Ovary (tissue), 10 donors: ENCODE measurements at places on chromosomes 6 and 20. TPM values are rescaled to one million over a fixed set of nuclear protein-coding genes. Genes with fewer than 3 reads are reported as not detected.

Gene GFRA4
- not detected for total RNA-seq

Gene EFCAB8
- not detected for total RNA-seq

Gene XKR7
- total RNA-seq, result not detected

Gene RBM24
- total RNA-seq, result 2.0 TPM

Gene PHACTR2
- 47.9 TPM for total RNA-seq

Gene REM1
- total RNA-seq, result 2.6 TPM

Gene PDE7B
- total RNA-seq, result 17.4 TPM

Gene SRMS
- total RNA-seq, result not detected

- H3K27ac ChIP-seq, result no peak overlapping the region
- no peaks in the 10 kb centered on the region for H3K4me1 ChIP-seq
- H3K4me3 ChIP-seq, result no peak overlapping the region
- H3K27me3 ChIP-seq, result no peaks in the 10 kb centered on the region
Observed at GRCh38 chr6:166928644-166929541, 27.5 kb downstream of the RNASET2 start.

GRCh38 chr20:10521068-10521831 lies 86.1 kb downstream of the SLX4IP start:
- no peaks in the 10 kb centered on the region for H3K36me3 ChIP-seq
- peaks cover 3% of the 10 kb centered on the region for H3K4me1 ChIP-seq
- H3K27me3 ChIP-seq, result no peaks in the 10 kb centered on the region
- no peak overlapping the region for H3K4me3 ChIP-seq

- no peak overlapping the region for H3K27ac ChIP-seq
- H3K4me1 ChIP-seq, result no peaks in the 10 kb centered on the region
- no peak overlapping the region for H3K4me3 ChIP-seq
- H3K36me3 ChIP-seq, result no peaks in the 10 kb centered on the region
- DNase-seq, result no peak
Observed at GRCh38 chr6:7042654-7043545, 64.9 kb upstream of the RREB1 start.

- no peaks in the 10 kb centered on the region for H3K36me3 ChIP-seq
- H3K4me1 ChIP-seq, result no peaks in the 10 kb centered on the region
- no peaks in the 10 kb centered on the region for H3K27me3 ChIP-seq
- H3K27ac ChIP-seq, result no peak overlapping the region
Observed at GRCh38 chr6:39543095-39543494, 182.1 kb downstream of the KIF6 start.

DNA sequence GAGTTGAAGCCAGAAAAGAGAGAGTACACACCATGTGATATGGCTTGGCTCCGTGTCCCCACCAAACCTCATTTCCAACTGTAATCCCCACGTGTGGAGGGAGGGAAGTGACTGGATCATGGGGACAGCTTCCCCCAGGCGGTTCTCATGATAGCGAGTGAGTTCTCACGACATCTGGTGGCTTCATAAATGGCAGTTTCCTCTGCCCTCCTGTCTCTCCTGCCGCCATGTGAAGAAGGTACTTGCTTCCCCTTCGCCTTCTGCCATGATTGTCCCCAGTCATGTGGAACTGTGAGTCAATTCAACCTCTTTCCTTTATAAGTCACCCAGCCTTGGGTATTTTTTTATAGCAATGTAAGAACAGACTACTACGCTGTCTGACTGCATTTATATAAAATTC lies 40.3 kb downstream of the TAF4 start:
- H3K27ac ChIP-seq, result no peak overlapping the region
- no peak overlapping the region for H3K4me3 ChIP-seq
- peak; percentile 21 for DNase-seq
- H3K4me1 ChIP-seq, result peaks cover 24% of the 10 kb centered on the region
- no peaks in the 10 kb centered on the region for H3K27me3 ChIP-seq
- H3K36me3 ChIP-seq, result no peaks in the 10 kb centered on the region

DNA sequence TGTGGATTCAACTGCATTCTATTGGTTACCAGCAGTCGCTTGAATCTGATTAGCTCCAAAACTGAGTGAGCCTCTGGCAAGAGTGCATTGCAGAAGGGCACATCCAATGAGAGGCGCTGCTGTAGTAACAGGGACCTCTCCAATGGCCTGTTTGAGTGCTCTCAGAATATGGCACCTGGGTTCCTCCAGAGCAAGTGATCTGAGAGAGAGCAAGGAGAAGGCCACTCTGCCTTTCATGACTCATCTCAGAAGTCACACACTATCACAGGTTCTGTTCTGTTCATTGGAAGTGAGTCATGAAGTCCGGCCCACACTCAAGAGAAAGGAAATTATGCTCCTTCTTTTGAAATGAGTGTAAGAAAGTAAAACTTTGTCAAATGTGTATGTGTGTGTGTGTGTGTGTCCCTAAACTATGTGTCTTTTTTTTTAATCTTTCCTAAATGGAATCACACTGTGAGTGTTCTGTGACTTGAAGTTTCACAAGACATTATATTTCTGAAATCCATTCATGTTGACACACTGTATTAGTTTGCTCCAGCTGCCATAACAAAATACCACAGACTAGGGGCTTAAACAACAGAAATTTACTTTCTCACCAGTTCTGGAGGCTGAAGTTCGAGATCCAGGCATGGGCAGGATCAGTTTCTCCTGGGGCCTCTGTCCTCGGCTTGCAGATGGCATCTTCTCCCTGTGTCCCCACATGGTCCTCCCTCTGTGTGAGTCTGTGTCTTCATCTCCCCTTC lies 138.3 kb upstream of the CDYL start:
- H3K4me1 ChIP-seq, result no peaks in the 10 kb centered on the region
- no peaks in the 10 kb centered on the region for H3K36me3 ChIP-seq
- no peaks in the 10 kb centered on the region for H3K27me3 ChIP-seq

GRCh38 chr6:24564081-24564480 lies 69.3 kb downstream of the ALDH5A1 start:
- H3K36me3 ChIP-seq, result no peaks in the 10 kb centered on the region
- no peaks in the 10 kb centered on the region for H3K27me3 ChIP-seq
- H3K4me1 ChIP-seq, result no peaks in the 10 kb centered on the region
- no peak overlapping the region for H3K27ac ChIP-seq
- no peak for DNase-seq

DNA sequence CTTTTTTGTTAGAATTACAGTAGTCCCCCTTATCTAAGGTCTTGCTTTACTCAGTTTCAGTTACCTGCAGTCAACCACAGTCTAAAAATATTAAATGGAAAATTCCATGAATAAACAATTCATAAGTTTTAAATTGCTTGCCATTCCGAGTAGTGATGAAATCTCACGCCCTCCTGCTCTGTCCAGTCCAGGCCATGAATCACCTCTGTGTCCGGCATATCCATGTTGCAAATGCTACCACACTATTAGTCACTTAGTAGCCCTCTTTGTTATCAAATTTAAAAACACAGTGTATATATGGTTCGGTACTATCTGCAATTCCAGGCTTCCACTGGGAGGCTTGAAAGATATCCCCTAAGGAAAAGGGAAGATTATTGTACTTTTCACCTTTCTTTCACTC lies 164.6 kb upstream of the FAM83B start:
- H3K27ac ChIP-seq, result no peak overlapping the region
- no peak for DNase-seq
- no peaks in the 10 kb centered on the region for H3K27me3 ChIP-seq
- no peak overlapping the region for H3K4me3 ChIP-seq
- no peaks in the 10 kb centered on the region for H3K36me3 ChIP-seq

GRCh38 chr20:35021063-35021462 lies 65.4 kb downstream of the MYH7B start:
- DNase-seq, result no peak
- no peak overlapping the region for H3K4me3 ChIP-seq
- no peaks in the 10 kb centered on the region for H3K36me3 ChIP-seq
- H3K27ac ChIP-seq, result no peak overlapping the region
- H3K4me1 ChIP-seq, result no peaks in the 10 kb centered on the region

DNA sequence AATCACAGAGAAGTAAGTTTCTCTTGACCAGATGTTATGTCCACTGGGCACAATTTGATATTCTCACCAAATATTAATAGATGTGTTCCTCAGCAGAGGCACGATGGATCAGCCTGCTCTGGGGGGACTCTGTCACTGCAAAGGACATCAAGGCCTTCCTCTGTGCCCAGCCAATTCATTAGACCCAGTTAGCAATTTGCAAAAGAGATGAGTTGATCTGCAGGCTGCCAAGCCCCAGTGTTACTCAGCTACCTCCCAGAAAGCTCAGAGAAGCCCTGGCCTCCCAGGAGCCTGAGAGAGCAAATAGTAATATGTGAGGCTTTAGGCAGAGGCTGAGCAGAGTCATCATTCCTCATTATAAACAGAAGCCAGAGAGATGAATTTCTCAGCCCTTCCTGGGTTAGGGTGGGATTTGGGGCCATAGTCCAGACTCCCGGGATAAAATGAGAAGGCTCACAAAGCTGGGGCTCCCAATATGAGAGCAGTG lies 54.2 kb downstream of the ZNF831 start:
- H3K4me1 ChIP-seq, result peaks cover 1% of the 10 kb centered on the region
- no peak overlapping the region for H3K4me3 ChIP-seq
- no peaks in the 10 kb centered on the region for H3K36me3 ChIP-seq

- no peak overlapping the region for H3K27ac ChIP-seq
- H3K4me3 ChIP-seq, result peak overlapping the region; percentile 92
- H3K4me1 ChIP-seq, result peaks cover 4% of the 10 kb centered on the region
- no peaks in the 10 kb centered on the region for H3K27me3 ChIP-seq
- DNase-seq, result no peak
Observed at GRCh38 chr6:79630380-79630882, 698 bp upstream of the SH3BGRL2 start.

DNA sequence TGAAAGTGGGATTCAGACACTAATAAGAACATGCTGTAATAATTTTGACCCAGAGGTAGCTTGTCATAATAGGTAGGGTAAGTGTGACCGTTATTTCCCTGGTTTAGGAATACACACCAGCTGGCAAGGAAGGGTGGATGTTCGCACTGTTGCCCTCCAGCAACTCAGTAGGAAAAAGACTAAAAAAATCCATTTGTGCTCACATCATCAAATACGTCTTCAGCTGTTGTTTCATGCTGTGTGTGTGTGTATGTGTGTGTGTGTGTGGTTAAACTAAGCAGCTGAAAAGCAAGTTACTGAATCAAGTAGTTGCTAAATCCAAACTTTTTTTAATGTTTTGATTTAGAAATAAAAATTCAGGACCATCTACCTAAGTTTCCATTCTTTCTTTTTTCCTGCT lies 218.7 kb downstream of the TRDN start:
- no peaks in the 10 kb centered on the region for H3K36me3 ChIP-seq
- no peaks in the 10 kb centered on the region for H3K27me3 ChIP-seq
- H3K27ac ChIP-seq, result no peak overlapping the region
- no peak for DNase-seq
- H3K4me1 ChIP-seq, result no peaks in the 10 kb centered on the region
